ENCODE measurements at places on chromosomes 5 and 9.

GRCh38 chr5:96014395-96014794, 52.7 kb upstream of the ELL2 start:
- no peak for DNase-seq

- DNase-seq: peak; percentile 45
Measured at GRCh38 chr9:128733256-128733655, 9.3 kb upstream of the ZDHHC12 start.

DNA sequence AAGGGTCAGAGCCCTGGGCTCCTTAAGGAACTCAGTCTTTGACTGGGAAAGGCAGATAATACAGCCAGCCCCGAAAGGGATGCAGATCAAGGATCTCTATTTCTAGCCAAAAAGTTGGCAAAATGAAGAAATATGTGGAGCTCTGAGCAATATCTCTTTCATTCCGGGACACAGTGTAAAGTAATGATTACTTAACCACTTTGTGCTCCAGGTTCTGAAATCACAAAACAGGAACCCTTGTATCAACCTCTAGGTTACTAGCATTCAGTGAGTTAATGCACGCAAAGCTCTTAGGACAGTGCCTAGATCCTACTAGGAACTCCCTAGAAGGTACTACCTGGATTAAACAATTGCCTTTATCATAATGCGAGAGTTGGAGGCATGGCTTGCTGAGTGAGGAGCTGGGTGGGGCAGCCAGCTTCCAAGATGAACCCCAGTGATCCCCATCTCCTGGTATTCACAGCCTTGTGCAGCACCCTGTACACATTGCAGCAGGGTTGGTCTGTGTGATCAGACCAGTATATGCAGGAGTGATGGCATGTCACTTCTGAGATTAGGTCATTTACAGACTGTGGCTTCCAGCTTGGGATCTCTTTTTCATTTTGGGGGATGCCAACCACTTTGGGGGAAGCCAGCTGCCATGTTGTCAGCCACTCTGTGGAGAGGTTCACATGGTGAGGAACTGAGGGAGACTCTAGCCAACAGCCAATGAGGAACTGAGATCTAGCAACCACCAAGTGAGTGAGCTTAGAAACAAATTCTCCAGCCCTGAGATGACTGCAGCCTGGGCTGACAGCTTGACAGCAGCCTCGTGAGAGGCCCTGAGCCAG, 103.1 kb upstream of the SLC44A1 start:
- no peak for DNase-seq

GRCh38 chr5:97840643-97841042, 657.6 kb upstream of the RIOK2 start:
- no peak for DNase-seq

DNA sequence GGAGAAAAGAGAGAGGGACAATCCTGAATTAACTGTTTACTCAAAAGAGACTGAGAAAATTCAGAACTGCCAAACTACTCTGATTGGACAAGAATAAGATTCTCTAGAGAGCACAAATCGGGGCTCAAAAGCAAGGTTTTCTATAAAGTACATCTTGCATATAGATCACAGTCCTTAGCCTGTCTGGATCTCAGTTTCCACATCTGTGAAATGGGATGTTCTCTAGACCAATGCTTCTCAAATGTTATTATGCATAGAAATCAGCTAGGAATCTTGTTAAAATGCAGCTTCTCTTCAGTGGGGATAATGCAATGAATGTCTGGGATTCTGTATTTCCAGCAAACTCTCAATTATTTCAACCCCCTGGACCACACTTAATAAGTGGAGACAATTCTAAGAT, 231.6 kb downstream of the ESM1 start:
- no peak for DNase-seq

DNA sequence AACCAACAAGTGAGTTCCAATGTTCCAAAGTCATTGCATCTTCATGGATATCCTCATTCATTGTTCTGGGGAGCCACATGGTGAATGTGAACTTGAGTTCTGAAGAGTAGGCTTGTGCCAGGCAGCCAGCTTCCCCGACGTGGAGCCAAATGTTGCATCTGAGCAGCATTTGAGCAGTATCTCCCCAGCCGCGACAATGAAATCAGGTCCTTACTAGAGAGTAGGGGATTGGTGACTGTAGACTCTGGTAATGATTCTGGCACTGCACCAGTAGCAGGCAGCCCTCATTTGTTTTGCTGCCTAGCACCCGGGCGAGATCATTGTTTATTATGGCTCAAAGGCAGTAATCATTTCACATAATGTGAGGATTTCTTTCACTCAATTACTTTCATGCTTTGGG, 451.4 kb upstream of the C9orf72 start:
- peak; percentile 11 for DNase-seq

DNA sequence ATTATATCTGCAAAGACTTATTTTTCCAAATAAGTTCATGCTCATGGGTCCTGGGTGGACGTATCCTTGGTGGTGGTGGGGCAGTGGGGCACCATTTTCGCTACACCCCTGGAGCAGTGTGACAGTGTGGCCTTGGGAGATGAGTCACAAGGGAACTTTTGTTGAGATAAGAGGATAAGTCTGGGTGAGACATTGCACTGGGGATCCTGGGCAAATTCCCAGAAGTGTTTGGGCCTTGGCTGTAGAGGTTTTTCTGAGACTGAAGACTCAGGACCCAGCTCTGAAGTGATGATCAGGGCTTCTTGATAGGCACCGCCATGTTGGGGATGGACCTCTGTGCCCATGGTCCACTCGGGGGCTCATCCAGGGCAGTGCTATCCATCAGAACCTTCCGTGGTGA, 149.4 kb downstream of the MACROH2A1 start:
- DNase-seq: no peak

GRCh38 chr5:64570395-64570996, 64.7 kb downstream of the RGS7BP start:
- DNase-seq: no peak

Measured in putamen (tissue), 1 donor.